ENCODE measurements at places on chromosomes 12 and 14.

DNA sequence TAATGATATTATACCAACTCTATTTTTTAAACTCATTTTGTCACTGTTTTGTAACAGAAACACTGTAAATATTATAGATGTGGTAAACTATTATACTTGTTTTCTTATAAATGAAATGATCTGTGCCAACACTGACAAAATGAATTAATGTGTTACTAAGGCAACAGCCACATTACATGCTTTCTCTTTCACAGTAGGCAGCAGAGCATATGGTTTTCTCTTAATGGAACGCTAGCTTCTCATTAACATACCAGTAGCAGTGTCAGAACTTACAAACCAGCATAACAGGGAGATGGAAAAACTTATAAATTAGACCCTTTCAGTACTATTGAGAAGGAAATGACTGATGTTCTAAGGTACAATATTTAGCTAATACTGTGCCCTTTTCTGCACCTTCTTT lies 398.8 kb downstream of the PRKD1 start:
- DNase-seq = peak; percentile 11

GRCh38 chr14:105987563-105987962 lies 461.2 kb downstream of the TMEM121 start:
- no peak for DNase-seq

- no peak for DNase-seq
These were observed 113.4 kb downstream of the ETV6 start for GRCh38 chr12:11762723-11763326.

GRCh38 chr12:51529651-51529970 lies 61.4 kb upstream of the SCN8A start:
- no peak for DNase-seq

Measured in NCI-H774 (cell line).